ENCODE measurements at places on chromosomes 5 and 9. TPM values are rescaled to one million over a fixed set of nuclear protein-coding genes. Genes with fewer than 3 reads are reported as not detected.
A peak's percentile ranks its signal among the peaks of the same experiment; 100 is the strongest.

DNA sequence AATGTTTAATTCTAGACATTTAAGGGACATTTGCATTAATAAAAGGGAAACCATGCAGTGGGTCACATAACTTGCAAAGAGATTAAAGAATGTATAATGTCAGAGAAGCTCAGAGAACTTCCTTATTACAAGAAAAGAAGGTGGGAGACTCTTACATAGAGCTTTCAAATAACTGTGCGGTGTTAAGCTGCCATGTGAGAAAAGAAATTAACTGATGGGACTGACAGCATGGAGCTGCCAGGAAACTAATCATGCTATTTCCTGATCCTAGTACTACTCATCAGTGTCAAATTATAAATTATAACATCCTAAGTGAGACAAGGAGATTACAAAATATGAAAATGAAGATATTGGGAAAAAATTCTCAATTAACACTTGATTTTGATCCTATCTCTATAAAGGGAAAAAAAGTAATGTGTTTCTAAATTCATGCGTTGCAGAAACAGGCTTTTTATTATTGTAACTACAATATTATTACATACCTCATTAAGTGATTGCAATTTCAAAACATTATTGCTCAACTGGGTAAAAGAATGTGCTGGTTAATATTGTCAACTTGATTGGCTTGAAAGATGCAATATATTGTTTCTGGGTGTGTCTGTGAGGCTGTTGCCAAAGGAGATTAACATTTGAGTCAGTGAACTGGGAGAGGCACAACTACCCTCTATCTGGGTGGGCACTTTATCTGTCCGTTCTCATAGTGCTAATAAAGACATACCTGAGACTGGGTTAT lies 609.5 kb upstream of the NUDT12 start:
- no peaks in the 10 kb centered on the region for H3K4me1 ChIP-seq
- no peaks in the 10 kb centered on the region for H3K27me3 ChIP-seq
- no peaks in the 10 kb centered on the region for H3K36me3 ChIP-seq

DNA sequence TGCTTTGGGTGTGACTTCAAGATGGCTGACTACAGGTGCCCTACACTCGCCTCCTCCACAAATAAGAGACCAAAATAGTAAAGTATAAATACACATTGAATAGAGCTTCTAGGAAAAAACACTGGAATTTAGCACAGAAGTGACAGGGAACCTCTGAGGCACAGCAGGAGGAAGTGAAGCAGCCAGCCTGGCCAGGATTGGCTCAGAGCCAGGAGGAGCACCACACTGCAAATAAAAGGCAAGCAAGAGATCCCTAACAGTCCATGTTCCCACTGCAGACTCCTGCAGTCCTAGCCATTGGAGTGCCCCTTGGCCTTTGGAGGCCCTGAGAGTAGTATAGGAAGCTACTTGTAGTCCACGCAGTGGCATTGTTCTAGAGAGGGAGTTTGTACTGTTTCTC lies 186.7 kb upstream of the TLX3 start:
- no peak overlapping the region for H3K4me3 ChIP-seq
- H3K4me1 ChIP-seq, result peaks cover 15% of the 10 kb centered on the region
- DNase-seq, result no peak
- H3K36me3 ChIP-seq, result peaks cover 14% of the 10 kb centered on the region
- peak overlapping the region; percentile 4 for H3K27ac ChIP-seq

DNA sequence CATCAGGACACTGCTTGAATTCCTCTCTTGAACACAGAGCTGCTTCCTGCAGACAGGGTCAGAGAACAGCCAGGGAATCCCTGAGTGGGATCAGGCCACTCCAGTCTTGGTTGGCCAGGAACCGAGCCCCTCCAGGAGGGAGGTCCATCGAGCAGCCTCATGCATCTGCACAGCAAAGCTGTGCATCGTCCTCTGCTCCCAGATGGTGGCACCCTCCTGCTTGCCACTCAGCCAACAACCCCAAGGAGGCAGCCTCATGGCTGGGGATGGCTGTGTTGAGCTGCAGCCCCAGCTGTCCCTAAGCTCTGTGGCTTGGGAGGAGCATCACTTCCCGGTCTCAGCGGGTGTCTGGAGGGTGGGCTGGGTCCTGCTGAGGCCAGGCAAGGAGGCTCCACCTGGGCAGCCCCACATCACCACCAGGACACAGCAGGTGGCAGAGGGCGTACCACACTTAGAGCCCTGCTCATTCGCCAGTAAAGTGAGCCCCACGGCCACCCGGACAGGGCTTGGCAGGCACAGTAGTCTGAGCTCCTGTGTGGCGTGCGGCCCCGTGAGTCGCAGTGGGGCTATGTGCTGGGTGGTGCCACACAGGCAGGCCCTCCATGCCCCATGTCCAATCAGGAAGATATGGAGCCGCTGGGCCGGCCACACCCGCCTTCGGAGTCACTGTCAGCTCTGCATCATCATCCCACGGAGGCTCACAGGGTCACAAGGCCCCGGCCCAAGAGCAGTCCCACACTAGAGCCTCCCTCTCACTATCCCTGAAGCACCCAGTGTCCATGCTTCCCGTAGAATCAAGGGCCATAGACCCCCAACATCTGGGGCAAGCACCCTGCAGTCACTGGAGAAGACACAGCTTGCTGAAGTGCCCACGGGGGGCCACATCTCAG lies 11.9 kb downstream of the LPCAT1 start:
- peaks cover under 1% of the 10 kb centered on the region for H3K4me1 ChIP-seq
- H3K27me3 ChIP-seq, result no peaks in the 10 kb centered on the region
- H3K4me3 ChIP-seq, result no peak overlapping the region
- peak; percentile 92 for DNase-seq
- peaks cover 10% of the 10 kb centered on the region for H3K36me3 ChIP-seq

DNA sequence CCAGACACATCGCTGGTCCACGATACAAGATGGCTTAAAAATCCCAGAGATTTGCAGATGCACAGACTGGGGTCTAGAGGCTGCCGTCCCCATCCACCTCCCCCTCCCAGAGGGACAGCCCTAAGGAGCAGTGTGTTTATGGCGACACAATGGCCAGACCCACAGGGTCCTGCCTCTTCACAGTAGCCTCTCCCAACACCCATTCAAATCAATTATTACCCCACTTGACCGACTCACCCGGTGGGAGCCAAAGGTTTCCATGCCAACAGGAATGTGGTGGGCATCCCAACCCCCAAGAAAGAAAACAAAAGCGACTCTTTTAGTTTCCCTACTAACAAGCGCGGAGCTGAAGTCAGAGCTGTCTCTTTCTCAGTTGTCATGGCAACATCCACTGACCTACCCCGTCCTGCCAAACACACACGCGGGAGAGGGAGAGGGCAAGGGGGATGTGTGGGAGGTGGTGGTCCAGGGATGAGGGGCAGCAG lies 209.0 kb downstream of the TTLL11 start:
- H3K4me3 ChIP-seq, result no peak overlapping the region
- peaks cover 70% of the 10 kb centered on the region for H3K4me1 ChIP-seq
- peaks cover 7% of the 10 kb centered on the region for H3K36me3 ChIP-seq
- DNase-seq, result no peak
- peaks cover 4% of the 10 kb centered on the region for H3K27me3 ChIP-seq

- peaks cover 9% of the 10 kb centered on the region for H3K36me3 ChIP-seq
- no peak overlapping the region for H3K4me3 ChIP-seq
- H3K4me1 ChIP-seq, result peaks cover 41% of the 10 kb centered on the region
- H3K27ac ChIP-seq, result no peak overlapping the region
- DNase-seq, result no peak
These were observed 104.4 kb downstream of the THBS4 start for GRCh38 chr5:80139466-80139972.

GRCh38 chr9:131666029-131666428 lies 73.8 kb downstream of the RAPGEF1 start:
- no peaks in the 10 kb centered on the region for H3K27me3 ChIP-seq
- peaks cover 2% of the 10 kb centered on the region for H3K36me3 ChIP-seq
- no peak overlapping the region for H3K27ac ChIP-seq
- peaks cover 56% of the 10 kb centered on the region for H3K4me1 ChIP-seq

- no peak for DNase-seq
- no peaks in the 10 kb centered on the region for H3K27me3 ChIP-seq
- no peaks in the 10 kb centered on the region for H3K36me3 ChIP-seq
- H3K4me1 ChIP-seq, result no peaks in the 10 kb centered on the region
- H3K27ac ChIP-seq, result no peak overlapping the region
- H3K4me3 ChIP-seq, result no peak overlapping the region
These were observed 965.1 kb upstream of the SEMA6A start for GRCh38 chr5:117539692-117540091.

- DNase-seq, result no peak
- H3K4me1 ChIP-seq, result peaks cover 38% of the 10 kb centered on the region
- H3K4me3 ChIP-seq, result no peak overlapping the region
- peak overlapping the region; percentile 80 for H3K27ac ChIP-seq
- H3K27me3 ChIP-seq, result no peaks in the 10 kb centered on the region
- no peaks in the 10 kb centered on the region for H3K36me3 ChIP-seq
These were observed 76.9 kb upstream of the NFIL3 start for GRCh38 chr9:91500509-91501014.

GRCh38 chr5:68966596-68966995 lies 127.2 kb upstream of the SLC30A5 start:
- no peak overlapping the region for H3K27ac ChIP-seq
- DNase-seq, result no peak
- no peak overlapping the region for H3K4me3 ChIP-seq
- no peaks in the 10 kb centered on the region for H3K27me3 ChIP-seq
- H3K4me1 ChIP-seq, result peaks cover 6% of the 10 kb centered on the region
- no peaks in the 10 kb centered on the region for H3K36me3 ChIP-seq

DNA sequence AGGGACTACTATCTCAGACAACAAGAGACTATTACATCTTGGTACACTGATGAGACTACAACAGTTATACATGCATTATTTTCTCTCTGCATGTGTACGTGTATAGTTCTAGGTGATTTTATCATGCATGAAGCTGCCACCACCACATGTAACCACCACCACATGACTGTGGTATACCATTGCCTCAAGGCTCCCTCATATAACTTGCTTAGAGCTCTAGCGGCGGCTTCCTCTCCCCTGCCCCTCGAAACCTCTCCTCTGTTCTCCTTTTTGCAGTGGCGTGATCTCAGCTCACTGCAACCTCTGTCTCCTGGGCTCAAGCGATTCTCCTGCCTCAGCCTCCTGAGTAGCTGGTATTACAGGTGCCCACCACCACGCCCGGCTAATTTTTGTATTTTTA lies 162.3 kb downstream of the AOPEP start:
- H3K4me1 ChIP-seq, result peaks cover 36% of the 10 kb centered on the region
- H3K27ac ChIP-seq, result no peak overlapping the region
- H3K27me3 ChIP-seq, result no peaks in the 10 kb centered on the region
- H3K4me3 ChIP-seq, result no peak overlapping the region

DNA sequence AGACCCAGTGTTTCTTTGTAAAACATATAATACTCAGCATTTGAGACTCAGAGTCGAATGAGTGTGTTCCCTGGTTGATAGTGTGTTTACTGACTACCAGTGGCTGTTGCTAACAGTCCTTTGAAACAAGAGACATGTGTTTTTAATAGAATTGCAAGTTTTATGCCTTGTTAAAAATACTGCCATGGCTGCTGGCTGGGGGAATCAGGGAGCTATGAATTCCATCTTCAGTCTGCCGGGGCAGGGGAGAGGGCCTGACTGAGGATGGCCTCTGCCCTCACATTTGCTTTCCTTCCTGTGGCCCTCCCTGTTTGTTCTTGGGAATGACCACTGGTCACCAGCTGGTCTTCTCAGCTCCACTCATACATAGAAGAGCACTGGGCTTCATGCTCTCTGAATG lies 63.8 kb downstream of the PDZD2 start:
- peaks cover 2% of the 10 kb centered on the region for H3K36me3 ChIP-seq
- H3K27ac ChIP-seq, result no peak overlapping the region
- peaks cover 29% of the 10 kb centered on the region for H3K27me3 ChIP-seq
- no peak for DNase-seq

DNA sequence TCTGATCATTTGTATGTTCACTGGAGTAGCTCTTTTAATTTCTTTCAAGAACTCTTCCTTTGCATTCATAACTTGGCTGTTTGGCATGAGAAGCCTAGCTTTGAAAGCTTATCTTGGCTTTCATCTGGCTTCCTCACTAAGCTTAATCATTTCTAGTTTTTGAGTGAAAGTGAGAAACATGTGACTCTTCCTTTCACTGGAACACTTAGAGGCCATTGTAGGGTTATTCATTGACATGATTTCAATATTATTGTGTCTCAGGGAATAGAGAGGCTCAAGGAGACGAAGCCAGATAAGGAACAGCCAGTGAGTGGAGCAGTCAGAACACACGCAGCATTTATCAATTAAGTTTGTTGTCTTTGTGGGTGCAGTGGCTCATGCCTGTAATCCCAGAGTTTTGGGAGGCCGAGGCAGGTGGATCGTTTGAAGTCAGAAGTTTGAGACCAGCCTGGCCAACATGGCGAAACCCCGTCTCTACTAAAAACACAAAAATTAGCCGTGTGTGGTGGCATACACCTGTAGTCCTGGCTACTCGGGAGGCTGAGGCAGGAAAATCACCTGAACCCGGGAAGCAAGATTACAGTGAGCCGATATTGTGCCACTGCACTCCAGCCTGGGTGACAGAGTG lies 98.3 kb downstream of the UGCG start:
- no peaks in the 10 kb centered on the region for H3K36me3 ChIP-seq
- H3K4me3 ChIP-seq, result no peak overlapping the region
- H3K27me3 ChIP-seq, result no peaks in the 10 kb centered on the region
- no peak overlapping the region for H3K27ac ChIP-seq
- peaks cover 16% of the 10 kb centered on the region for H3K4me1 ChIP-seq
- no peak for DNase-seq

GRCh38 chr9:73093740-73094379 lies 57.8 kb upstream of the ANXA1 start:
- no peak overlapping the region for H3K4me3 ChIP-seq
- no peaks in the 10 kb centered on the region for H3K4me1 ChIP-seq
- DNase-seq, result no peak
- H3K36me3 ChIP-seq, result no peaks in the 10 kb centered on the region
- H3K27ac ChIP-seq, result no peak overlapping the region
- peaks cover 2% of the 10 kb centered on the region for H3K27me3 ChIP-seq

DNA sequence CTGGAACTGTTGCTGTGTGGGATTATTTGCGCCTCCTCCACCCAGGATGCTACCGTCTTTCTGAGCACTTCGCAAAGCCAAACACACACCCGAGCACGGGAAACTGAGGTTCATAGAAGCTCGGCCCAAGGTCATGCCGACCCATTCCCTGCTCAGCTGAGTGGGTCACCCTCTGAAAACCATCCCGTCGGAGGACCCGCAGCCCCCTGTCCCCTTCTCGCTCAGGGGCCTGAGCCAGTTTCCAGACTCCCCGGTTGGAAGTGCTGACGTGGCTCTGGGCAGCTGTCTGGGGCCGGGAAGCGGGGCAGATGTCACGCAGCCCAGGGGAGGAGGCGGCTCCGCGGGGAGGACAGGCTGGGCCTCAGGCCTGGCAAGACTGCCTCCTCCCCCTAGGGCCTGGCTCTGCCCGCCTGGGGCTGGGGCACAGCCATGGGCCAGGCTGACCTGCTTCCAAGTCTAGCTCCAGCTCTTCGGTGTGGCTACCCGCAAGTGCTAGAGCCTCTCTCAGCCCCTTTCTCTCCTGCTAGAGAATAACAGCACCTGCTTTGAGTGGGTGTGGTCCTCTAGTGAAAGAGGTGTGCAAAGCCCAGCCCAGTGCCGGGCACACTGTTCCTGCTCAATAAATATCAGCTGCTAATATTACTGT lies 9.9 kb upstream of the CXXC5 start:
- H3K27me3 ChIP-seq, result no peaks in the 10 kb centered on the region
- DNase-seq, result no peak
- H3K4me3 ChIP-seq, result peak overlapping the region; percentile 67
- H3K27ac ChIP-seq, result peak overlapping the region; percentile 95
- peaks cover 53% of the 10 kb centered on the region for H3K4me1 ChIP-seq

LECT2 gene
- total RNA-seq, result not detected

CBY3 gene
- not detected for total RNA-seq

PCDHB12 gene
- total RNA-seq, result 2.4 TPM

CEP72 gene
- 3.3 TPM for total RNA-seq
